ENCODE measurements at places on chromosomes 16 and 17. TPM values are rescaled to one million over a fixed set of nuclear protein-coding genes. Genes with fewer than 3 reads are reported as not detected.

Gene ERN2
- not detected for total RNA-seq

Gene SLC35B1
- 43.6 TPM for total RNA-seq

Gene ALOX15
- not detected for total RNA-seq

Gene ADAP2
- total RNA-seq = 0.72 TPM

Gene HS3ST4
- not detected for total RNA-seq

Gene GRIN2A
- total RNA-seq = 1.5 TPM

Gene METRN
- 30.9 TPM for total RNA-seq

Gene HBA1
- total RNA-seq = not detected

Gene CTRB2
- not detected for total RNA-seq

Gene SLC5A10
- total RNA-seq = not detected

Gene CRISPLD2
- total RNA-seq = 122 TPM
